ENCODE measurements at places on chromosomes 5 and 9.

- no peak for DNase-seq
These were observed 229.2 kb downstream of the SPOCK1 start for GRCh38 chr5:137269946-137270345.

- no peak for DNase-seq
These were observed 19.9 kb upstream of the S1PR3 start for GRCh38 chr9:88971131-88971960.

DNA sequence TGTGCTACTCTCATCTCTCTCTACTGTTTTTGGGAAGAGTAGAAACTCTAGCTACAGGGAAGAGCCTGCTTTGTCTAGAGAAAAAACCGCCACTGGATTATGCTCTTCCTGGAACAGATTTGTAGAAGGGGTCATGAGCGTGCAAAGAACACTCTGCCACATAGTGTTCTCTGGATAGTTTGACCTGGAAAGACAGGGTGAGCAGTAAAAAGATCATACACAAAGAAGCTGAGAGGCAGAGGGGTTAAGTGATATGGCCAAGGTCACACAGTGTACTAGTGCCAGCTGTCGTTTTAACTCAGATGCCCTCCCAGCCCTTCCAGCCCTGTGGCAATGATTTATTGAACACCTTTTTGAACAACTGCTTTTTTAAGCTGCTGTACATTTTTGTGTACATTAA is 182.2 kb downstream of the NNT start:
- DNase-seq = no peak

DNA sequence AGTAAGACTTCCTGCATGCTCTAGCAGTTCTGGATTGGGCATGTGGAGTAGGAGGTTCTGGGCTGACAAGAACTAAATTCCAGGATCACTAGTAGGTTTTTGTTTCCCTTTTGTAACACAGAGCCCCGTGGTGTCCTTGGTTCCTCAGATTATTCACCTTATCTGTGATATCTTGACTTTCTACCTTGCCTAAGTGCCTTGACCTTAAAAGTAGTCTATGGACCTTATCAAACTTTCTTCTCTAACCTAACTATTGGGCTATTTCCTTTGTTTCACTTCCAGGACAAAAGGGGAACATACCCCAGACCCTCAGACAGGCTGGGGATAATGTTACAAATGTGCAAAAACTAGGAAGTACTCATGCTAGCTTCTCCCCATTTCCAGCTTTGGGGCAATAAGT is 595.3 kb downstream of the PSAT1 start:
- no peak for DNase-seq

- no peak for DNase-seq
These were observed 152.9 kb downstream of the FRMD3 start for GRCh38 chr9:83385317-83385716.

GRCh38 chr5:179892255-179892654 is 15.4 kb downstream of the TBC1D9B start:
- DNase-seq = no peak

DNA sequence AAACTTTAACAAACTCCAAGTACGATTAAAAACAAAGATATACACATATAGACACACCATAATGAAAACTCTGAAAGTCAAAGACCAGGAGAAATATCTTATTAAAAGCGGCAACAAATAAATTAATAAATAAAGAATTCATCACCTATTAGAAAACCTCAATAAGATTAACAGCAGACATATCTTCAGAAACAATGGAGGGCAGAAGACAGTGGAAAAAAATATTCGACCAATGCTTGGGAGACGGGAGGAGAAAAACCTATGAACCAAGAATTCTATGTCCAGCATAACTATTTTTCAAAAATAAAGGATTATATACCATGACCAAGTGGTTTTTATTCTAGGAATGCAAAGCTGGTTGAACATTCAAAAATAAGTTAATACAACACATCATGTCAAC is 578.6 kb upstream of the CCNG1 start:
- DNase-seq = no peak

DNA sequence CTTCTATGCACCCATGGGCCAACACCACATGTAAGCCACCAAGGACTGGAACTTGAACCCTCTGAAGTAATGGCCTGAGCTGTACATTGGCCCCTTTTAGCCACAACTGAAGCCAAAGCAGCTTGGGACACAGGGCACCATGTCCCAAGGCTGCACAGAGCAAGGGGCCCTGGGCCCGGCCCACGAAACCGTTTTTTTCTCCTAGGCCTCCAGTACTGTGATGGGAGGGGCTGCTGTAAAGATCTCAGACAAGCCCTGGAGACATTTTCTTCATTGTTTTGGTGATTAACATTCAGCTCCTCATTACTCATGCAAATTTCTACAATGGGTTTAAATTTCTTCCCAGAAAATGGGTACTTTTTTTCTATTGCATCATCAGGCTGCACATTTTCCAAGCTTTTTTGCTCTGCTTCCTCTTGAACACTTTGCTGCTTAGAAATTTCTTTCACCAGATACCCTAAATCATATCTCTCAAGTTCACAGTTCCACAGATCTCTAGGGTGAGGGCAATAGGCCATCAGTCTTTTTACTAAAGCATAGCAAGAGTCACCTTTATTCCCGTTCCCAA is 25.5 kb upstream of the FBXW11 start:
- DNase-seq = no peak

- DNase-seq = no peak
These were observed 128.4 kb downstream of the SNX18 start for GRCh38 chr5:54645882-54646355.

DNA sequence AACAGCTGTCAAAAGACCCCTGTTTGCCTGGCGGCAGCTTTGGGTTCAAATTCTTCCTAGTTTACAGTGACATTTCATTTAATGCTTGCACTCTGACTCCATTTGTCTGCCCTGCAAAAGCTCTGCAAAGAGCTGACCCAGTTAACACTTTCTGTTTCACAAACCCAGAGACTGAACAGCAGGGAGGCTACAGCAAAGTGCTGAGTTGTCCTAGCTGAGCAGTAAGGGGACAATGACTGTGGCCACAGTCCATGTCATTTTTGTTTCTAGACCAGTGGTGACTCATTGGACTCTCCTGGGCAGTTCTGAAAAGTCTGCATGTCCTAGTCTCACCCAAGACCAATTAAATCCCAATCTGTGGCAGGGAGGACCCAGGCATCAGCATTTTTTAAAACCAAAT is 994.8 kb upstream of the WWC1 start:
- DNase-seq = no peak

DNA sequence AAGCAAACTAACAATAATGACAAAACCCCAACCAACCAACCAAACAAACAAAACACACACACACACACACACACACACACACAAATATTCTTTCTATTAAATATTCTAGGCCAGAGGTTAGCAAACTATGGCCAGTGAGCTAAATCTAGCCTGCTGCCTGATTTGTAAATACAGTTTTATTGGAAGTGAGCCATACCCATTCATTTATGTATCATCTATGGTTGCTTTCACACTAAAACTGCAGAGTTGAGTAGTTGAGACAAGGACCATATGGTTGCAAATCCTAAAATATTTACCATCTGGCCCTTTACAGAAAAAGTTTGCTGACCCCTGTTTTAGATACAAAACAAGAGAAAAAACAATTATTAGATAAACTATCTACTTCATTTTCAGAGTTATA is 620.5 kb upstream of the SEMA6A start:
- no peak for DNase-seq

- DNase-seq = no peak
These were observed 437.2 kb downstream of the CSNK1G3 start for GRCh38 chr5:123949043-123949804.

DNA sequence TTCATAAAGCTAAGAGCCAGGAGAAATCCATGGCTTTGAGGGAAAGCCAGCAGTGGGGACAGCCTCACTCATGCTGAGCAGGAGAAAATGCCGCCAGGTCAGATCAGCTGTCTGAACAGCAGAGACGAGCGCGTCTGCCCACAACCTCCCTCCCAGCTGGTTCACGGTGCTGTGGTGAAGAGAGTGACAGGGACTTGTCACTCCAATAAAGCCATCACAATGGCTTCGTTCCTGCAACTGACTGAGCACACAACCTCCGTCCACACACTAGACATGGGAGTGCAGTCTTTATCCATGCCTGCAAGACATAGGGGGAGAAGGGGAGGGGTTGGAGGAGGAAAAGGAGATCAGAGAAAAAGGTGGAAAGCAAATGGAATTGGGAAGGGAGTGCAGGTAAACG is 206.9 kb downstream of the GABBR2 start:
- DNase-seq = no peak

DNA sequence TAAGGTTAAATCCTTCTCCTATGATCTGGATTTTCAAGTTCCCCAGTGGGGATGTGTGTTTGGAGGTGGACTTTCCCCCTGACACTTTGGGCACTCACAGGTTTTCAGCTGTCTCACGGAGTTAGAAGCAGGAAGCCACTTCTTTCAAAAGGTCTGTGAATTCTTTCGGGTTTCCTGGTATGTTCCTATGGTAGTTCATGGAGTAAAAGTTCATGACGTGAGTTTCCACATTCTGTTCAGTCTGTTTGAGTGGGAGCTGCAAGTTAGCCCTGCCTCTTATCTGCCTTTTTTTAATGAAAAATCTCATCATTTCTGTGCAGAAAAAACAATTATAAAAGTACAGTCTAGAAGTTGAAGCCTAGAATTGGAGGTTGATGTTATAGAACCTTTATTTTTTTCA is 24.9 kb upstream of the SNCAIP start:
- no peak for DNase-seq

DNA sequence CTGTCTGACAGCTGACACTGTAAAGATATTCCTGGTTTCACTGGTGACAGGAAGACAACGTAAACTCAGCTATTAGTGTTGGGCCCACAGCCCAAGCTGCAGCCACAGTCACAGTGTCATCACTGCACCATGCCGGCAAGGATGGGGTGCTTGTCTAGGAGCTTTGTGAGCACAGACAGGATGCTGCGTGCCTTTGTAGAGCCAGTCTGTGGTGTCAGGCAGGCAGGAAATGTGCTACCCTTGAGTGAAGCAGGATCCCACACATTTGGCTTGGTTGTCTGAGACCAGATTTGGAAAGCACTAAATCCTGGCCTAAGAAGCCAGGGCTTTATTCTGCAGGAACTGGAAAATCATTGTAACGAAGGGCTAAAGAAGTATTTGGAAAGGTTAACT is 121.6 kb upstream of the ADAMTS16 start:
- peak; percentile 12 for DNase-seq

- DNase-seq = peak; percentile 63
These were observed 1079.9 kb upstream of the ACO1 start for GRCh38 chr9:31304576-31304975.

- DNase-seq = no peak
These were observed 5.8 kb upstream of the ZNF367 start for GRCh38 chr9:96423985-96424336.

- DNase-seq = peak; percentile 87
These were observed 1.4 kb downstream of the ATOSB start for GRCh38 chr9:35114113-35114839.

- peak; percentile 65 for DNase-seq
These were observed 5.3 kb downstream of the ERAP2 start for GRCh38 chr5:96881511-96882115.

DNA sequence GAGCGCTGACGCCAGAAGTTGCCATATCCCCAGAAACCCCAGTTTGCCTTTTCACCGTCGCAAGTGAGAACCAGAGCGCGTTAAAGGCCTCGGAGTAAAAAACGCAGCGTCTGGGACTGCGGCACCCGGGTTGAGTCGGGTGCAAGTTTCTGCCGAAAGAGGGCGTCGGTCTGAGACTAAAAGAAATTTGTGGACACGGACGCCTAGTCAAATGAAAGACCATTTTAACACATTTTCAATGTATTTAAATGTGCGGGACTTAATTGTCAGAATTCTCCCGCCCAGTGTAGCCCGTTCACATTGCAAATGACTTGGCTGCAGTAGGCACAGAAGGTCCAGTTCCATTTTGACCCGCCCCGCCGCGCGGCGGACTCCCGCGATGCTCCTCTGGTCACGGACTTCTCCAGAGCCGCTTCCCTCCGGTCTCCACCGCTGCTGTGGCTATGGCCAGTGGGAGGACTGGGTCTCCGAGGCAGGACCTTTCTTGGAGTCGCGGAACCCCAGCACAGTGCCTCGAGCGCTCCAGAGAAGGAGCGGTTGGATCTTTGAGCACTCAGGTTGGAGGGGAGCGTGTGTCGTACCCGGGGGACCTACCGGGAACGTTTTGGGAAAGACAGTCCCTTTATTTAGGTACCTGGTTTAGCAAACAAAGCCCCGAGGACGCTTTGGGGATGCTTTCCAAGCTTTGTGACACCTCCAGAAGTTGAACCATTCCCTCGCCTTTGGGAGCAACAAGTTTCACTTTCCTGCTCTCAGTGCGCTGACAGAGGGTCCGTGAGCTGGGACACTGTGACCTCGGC is 1.2 kb upstream of the NPR3 start:
- DNase-seq = peak; percentile 60

DNA sequence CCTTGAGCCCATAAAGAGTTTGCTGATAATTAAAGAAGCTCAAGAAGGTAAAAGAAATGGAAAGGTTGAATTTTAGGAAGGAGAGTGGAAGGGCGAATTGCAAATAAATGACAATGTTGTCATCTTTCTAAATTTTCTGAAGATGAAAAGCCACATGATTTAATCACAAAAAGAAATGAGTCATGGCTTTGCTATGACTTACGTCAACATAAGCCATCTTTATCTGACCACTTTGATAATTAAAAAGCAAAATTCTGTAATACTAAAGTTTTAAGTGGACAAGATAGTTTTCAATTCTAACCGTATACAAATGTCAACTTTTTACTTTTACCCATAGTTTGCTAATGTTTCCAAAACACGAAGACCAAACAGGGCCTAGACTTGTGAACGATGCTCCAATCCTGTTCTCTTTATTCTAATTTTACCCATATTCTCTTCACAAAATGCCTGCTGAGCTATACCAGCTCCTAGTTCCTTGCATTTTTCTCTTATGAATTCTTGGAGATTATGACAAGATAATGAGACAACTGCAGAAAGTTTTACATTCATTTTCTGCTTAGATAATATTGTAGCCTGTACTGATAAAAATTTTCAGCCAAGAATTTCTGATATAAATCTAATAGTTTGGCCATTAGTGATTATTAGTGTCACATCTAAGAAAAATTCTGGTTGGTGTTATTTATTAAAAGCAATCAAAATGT is 21.8 kb upstream of the PRUNE2 start:
- no peak for DNase-seq

DNA sequence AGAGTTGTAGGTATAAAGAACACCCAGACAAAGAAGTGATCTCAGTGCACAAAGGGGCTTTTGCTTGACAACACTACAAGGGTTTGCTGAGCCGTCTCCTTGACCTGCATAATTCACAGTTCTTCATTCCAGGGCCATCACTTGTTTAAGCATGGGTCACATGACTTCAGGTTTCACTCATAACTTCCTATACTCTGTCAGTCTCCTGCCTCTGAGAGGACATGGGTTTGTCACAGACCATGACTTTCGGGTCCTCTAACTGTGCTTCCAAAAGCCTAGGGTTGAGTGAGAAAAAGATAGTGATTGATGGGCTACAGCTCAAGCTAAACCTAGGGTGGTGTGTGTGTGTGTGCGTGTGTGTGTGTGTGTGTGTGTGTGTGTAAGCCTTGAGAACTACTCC is 166.4 kb downstream of the CDH6 start:
- no peak for DNase-seq

GRCh38 chr9:91465420-91465819 is 41.8 kb upstream of the NFIL3 start:
- DNase-seq = no peak
